Stimulated activated CD8-positive, alpha-beta memory T cell treated with anti-CD3 and anti-CD28 coated beads, Interleukin-15, amount 100 ng/mL, for 48 hours (primary cell): ENCODE measurements at places on chromosomes 5 and 9.
A peak's percentile ranks its signal among the peaks of the same experiment; 100 is the strongest.

- no peak for DNase-seq
Observed at GRCh38 chr5:95708876-95709275, 22.3 kb upstream of the RHOBTB3 start.

- no peak for DNase-seq
Observed at GRCh38 chr9:121528642-121529041, 29.0 kb upstream of the GGTA1 start.

DNA sequence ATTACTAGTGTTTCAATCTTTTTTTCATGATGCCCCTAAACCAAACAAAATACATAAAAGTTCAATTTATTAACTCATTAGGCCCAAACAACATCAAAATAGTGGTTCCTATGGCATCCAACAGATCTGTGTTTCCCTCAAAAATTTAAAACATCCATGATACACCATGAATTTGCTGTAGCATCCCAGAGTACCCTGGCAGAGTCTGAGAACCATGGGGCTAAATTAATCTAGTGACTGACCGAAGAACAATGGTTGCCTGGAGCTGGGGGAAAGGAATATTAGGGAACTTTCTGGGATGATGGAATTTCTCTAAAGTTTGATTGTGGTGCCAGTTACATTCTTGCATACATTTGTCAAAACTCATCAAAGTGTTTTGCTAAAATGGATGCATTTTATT is 79.5 kb upstream of the TRIO start:
- DNase-seq: no peak

- DNase-seq: peak; percentile 72
Observed at GRCh38 chr9:36102742-36103495, 33.6 kb upstream of the GLIPR2 start.

GRCh38 chr9:87792831-87793288 is 66.9 kb downstream of the CTSL start:
- DNase-seq: peak; percentile 61

GRCh38 chr9:90100014-90100413 is 495.2 kb downstream of the GADD45G start:
- DNase-seq: no peak

DNA sequence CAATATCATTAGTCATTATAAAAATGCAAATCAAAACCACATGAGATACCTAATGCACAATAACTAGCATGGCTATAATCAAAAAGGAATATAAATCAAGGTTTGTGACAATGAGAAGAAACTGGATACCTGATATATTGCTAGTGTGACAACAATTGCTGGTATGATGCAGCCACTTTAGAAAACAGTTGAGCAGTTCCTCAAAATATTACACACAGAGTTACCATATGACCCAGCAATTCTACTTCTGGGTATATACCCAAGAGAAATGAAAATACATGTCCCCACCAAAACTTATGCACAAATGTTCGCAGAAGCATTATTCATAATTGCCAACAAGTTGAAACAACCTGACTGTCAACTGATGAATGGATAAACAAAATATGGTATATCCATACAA is 339.7 kb upstream of the POU5F2 start:
- no peak for DNase-seq

- DNase-seq: no peak
Observed at GRCh38 chr5:68010740-68011139, 204.8 kb upstream of the PIK3R1 start.

DNA sequence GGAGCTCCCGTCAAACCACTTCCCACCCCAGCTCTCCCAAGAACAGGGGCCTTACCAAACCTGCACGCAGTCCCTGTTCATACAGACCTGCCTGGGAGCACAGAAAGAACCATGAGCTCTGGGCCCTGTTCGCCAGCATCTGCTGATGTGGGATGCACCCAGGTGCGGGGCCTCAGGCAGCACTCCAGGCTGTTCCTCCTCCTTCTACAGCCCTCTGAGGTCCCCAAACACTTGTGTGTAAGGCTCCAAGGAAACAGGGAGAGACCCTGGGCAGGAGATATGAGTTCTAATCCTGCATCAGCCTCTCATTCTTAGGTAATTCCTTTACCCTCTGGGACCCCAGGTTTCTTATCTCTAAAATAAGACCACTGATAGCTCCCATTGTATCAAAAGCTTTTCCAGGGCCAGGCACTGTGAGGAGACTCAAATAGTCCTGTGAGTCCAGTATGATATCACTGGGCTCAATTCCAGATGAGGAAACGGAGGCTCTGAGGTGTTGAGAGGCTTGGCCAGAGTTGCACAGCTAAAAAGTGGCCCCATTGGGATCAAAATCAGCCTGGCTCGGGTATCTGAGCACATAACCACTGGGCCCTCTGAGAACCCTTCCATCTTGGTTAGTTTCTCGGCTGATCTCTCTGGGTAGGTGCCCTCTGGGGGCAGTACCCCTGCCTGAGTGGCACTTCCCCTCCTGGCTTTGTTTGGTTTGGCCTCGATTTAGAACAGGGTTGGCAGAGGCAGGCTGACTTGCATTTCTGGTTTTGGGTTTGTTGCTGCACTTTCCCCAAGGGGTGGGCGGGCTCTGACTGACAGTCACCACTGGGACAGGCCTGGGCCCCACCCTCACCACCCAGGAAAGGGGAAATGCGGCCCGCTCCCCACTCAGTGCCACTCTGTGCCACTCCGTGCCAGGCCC is 116.8 kb downstream of the RGS3 start:
- peak; percentile 60 for DNase-seq

DNA sequence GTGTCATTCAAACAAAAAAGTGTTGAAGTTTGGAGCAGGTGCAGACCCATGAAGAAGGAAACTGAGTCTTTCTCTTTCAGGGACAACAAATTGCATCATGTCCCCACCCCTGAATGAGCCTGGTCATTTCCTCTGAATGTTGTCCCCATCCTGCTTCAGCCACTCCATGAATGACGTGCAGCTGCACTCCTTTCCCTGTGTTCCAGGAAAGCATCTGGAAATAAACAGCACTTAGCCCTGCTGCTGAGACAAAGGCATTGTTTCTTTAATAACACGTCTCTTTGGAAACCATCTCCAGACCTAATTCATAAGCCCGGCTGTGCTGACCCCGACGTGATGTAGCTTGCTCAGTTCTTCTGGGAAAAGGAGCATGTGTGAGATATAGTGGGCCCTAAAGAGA is 682.3 kb downstream of the BRINP1 start:
- no peak for DNase-seq

- DNase-seq: no peak
Observed at GRCh38 chr5:68170826-68171558, 44.6 kb upstream of the PIK3R1 start.

DNA sequence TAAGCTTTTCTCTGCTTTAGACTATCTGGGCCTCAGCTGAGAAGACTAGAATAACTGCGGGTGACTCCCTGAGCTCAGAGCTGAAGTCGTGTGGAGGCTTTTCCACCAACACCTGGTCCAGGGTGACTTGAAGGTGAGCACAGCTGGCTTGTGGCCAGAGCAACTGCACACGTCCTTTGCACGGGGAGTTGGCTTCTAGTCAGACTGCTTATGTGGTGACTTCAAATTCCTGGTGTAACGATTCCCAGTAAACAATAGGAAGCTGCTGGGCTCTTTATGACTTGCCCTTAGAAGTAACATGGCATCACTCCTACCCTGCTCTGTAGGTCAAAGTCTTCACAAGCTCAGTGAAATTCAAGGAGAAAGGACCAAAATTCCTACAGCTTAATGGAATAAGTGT is 800.6 kb upstream of the CDH6 start:
- no peak for DNase-seq

DNA sequence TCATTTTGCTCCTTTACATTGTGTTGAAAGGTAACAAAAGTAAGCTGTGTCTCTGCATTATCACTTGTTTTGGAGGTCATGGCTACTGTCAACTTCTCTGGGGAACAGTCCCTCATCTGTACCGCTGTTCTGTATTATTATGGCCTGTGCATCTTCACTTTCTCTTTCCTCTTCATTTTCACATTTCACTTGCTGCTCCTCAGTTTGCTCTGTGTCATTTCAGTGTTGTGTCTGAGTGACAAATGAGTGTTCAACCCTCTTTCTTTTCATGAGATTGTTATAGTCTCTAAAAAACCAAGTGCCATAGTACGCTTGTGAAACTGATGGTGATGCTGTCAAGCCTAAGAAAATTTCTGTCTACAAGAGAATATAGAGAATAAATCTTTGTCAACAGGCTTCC is 122.0 kb upstream of the FER start:
- DNase-seq: no peak

- no peak for DNase-seq
Observed at GRCh38 chr5:114467729-114468128, 105.9 kb downstream of the KCNN2 start.

DNA sequence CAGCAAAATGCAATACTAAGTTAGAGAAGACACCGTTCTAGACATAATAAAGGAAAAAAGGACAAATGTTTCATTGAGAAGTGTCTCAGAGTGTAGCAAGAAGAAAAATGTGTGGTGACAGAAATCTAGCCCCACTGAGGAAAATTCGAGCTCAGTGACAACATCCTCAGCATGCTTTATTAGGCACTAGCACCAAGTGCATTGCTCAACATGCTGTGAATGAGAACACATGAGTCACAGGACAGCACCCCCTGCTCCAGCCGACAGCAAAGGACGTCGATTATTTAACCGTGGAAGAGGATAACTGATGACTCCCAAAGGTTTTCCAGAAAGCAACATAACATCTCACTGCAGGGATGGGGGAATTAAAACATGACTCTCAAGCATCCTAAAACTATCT is 182.7 kb downstream of the GNAQ start:
- no peak for DNase-seq

- DNase-seq: no peak
Observed at GRCh38 chr9:134488331-134489280, 153.0 kb upstream of the COL5A1 start.

DNA sequence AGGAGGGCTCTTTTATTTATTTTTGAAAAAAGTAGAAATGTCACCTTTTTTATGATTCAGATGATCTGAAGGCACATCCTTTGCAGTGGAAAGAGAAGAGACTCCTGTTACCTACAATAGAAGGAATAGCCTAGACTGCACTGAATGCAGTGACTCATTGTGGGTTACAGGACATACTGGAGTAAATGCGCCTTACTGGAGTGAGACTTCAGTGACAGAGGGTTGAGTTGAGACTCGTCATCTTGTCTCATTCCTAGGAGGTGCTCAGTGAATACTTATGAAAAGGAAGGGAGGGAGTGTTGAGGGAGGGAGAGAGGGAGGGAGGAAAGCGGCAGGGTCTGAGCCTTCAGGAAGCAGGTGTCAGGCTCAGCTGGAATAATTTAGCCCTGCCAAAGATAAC is 25.2 kb downstream of the ANKRA2 start:
- no peak for DNase-seq

GRCh38 chr9:69801989-69802388 is 18.6 kb upstream of the CFAP95 start:
- DNase-seq: no peak

DNA sequence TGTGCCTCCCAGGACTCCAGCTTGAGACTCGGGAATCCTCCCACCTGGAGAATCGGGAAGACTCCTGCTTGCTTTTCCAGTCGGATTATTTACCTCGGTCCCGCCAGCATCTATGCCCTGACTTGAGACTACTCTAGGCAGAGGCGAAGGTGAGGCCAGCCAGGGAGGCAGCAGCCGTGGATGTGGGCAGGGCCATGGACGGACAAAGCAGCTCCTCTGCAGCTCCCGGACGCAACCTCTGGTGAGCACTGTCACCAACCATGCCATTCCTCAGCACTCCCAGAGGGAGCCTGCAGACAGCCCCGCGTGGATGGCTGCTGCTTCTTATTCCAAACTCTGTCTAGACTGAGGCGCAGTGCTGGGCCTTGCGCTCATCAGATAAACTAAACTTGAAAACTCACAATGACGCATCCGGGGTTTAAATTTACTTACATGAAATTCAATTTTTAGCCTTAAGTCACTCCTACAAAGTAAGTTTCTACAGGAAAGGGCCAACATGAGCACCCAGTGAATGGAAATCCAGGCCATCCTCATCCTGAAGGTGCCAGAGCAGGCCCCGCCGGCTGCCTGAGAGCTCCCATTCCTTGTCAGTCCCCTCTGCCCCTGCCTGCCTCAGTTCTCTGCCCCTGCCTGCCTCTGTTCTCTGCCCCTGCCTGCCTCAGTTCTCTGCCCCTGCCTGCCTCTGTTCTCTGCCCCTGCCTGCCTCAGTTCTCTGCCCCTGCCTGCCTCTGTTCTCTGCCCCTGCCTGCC is 17.8 kb downstream of the MED10 start:
- DNase-seq: no peak

- DNase-seq: no peak
Observed at GRCh38 chr5:2515180-2515764, 236.2 kb downstream of the IRX2 start.

DNA sequence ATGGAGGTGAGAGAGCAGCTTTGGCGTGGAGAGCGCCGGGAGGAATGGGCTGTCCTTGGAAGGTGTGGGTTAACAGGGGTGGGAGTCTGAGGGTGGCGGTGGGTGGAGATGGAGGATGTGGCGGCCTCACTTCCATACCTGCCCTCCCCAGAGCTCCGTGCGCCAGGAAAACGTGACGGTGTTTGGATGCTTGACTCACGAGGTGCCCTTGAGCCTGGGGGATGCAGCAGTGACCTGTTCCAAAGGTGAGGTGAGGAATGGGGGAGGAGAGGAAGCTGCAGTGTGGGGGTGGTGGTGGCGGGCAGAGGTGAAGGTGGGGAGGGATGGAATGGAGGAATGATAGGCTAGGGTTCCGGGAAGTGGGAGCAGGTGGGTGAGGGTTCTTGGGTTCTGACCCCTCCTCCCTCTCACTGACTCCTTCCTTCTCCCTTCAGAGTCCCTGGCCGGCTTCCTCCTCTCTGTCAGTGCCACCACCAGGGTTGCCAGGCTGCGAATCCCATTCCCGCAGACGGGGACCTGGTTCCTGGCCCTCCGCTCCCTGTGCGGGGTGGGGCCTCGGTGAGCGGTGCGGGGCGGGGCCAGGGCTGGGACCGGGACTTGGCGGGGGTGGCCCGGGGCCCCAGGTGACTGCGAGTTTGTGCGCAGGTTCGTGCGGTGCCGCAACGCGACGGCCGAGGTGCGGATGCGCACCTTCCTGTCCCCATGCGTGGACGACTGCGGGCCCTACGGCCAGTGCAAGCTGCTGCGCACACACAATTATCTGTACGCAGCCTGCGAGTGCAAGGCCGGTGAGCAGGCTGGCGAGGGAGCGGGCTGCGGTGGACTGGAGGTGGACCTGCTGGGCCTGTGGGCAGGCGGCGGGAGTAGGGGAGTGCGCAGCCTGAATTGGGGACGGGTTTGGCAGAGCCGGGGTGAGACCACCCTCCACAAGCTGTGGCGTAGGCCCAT is 17.1 kb downstream of the TMEM8B start:
- DNase-seq: no peak
